ENCODE measurements at places on chromosomes 3 and 15.

GRCh38 chr3:171980578-171981270 lies 58.7 kb upstream of the FNDC3B start:
- no peak for DNase-seq

GRCh38 chr15:45913451-45913850 lies 278.6 kb downstream of the SQOR start:
- no peak for DNase-seq

DNA sequence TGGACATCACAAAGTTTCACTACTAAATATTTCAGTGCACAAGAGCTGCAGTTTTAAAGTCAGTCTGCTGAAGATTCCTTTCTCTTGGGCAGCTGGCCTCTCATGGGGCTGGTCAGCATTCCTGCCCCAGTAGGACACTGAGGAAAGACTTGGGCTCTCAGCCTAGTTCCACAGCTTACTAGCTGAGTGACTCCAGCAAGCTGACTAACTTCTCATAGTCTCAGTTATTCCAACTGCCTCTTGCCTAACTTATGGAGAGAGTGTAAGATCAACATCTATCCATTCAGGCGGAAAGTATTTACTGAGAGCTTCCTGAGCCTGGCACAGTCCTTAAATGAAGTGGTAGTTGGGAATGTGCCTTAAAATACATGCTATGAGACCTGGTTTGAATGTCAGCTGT lies 27.0 kb downstream of the TM4SF4 start:
- DNase-seq = no peak

DNA sequence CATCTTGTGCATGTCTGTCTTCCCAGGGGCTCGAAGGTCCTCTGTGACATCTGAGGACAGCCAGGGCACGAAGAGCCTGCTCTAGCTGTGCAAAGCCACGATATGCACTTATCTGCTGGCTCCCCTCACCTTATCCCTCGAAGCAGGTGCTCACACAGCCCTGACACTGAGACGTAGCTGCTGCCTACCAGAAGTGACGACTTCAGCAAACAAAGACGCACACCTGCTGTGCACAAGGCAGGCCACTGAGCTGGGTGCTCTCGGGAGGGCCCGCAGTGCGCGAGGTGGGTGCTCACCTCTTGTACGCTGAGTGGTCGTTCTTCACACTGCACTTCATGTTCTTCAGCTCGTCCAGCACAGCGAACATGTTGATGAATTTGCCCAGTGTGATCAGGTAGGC lies 37.3 kb downstream of the CYFIP1 start:
- no peak for DNase-seq

DNA sequence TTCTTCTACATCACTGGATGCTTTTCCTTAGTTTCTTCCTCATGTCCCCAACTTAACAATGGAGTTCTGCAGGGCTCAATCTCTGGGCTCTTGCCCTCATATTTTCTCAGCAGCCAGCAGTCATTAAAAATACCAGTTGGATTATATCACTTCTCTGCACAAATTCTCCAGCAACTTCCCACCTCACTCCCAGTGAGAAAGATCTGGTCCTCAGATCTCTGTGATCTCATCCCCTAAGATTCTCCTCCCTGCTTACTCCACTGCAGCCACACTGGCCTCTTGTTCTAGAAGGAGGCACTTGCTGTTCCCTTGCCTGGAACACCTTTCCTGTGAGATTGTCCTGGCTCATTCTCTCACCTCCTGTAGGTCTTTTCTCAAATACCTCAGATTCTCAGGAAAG lies 6.1 kb downstream of the ERICH6 start:
- no peak for DNase-seq

GRCh38 chr15:101407966-101408775 lies 81.3 kb downstream of the PCSK6 start:
- DNase-seq = no peak

DNA sequence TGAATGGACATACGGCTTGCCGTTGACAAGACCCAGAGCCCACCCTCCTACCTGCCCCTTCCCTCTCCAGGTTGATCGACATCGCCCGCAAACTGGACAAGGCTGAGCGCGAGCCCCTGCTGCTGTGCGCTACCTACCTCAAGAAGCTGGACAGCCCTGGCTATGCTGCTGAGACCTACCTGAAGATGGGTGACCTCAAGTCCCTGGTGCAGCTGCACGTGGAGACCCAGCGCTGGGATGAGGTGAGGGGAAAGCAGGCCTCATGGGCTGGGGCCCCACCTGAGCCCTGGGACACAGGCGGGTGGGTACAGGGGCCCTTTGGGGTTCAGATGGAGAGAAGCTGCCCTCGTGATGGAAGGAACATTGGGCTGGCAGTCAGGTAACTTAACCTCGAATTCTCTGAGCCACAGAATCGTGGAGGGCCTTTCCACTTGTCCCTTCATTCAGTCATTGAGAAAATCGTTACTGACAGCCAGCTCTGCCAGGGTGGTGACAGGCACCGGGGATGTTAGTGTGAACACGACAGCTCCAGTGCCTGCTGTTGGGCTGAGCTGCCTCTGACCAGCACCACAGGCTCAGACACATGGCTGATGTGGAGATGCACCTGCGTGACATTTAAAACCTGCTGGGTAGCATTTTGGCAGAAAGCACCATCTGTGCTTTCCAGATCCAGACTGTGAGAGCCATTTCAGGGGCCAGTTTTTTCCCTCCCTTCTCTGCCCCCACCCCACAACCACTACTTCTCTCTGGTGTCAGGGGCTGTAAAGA lies 25.6 kb upstream of the RHO start:
- no peak for DNase-seq
